Tongue (tissue), 3 donors: ENCODE measurements at places on chromosomes 5 and 9. TPM values are rescaled to one million over a fixed set of nuclear protein-coding genes. Genes with fewer than 3 reads are reported as not detected.

The PALM2AKAP2 gene
- total RNA-seq: 64.8 TPM

The RAPGEF1 gene
- 58.1 TPM for total RNA-seq

The SPATA9 gene
- not detected for total RNA-seq

The CDX1 gene
- total RNA-seq: 0.31 TPM

The SLC22A4 gene
- 1.7 TPM for total RNA-seq

The INSL6 gene
- not detected for total RNA-seq

The NOXA1 gene
- total RNA-seq: 1.2 TPM

The RELL2 gene
- total RNA-seq: 0.82 TPM

The SPATA31D4 gene
- total RNA-seq: not detected

The BARHL1 gene
- not detected for total RNA-seq

The DMGDH gene
- 1.8 TPM for total RNA-seq

The GPR151 gene
- total RNA-seq: not detected

The ATP10B gene
- 4.3 TPM for total RNA-seq

The CCDC192 gene
- 0.31 TPM for total RNA-seq

The GMCL2 gene
- total RNA-seq: not detected

The CTSL gene
- total RNA-seq: 70.1 TPM

The C5orf46 gene
- total RNA-seq: 4.2 TPM

The TTC16 gene
- total RNA-seq: not detected

The PCDHGA11 gene
- total RNA-seq: 7.5 TPM

The FAM120AOS gene
- 40.6 TPM for total RNA-seq

The CD274 gene
- total RNA-seq: 4.1 TPM

The PDZD2 gene
- 28.6 TPM for total RNA-seq

The PRXL2C gene
- 23.1 TPM for total RNA-seq

The LYRM7 gene
- 22.1 TPM for total RNA-seq
